CD4-positive, alpha-beta T cell treated with Interleukin-10 for 1 hour (primary cell): ENCODE measurements at places on chromosomes 11 and 22.

DNA sequence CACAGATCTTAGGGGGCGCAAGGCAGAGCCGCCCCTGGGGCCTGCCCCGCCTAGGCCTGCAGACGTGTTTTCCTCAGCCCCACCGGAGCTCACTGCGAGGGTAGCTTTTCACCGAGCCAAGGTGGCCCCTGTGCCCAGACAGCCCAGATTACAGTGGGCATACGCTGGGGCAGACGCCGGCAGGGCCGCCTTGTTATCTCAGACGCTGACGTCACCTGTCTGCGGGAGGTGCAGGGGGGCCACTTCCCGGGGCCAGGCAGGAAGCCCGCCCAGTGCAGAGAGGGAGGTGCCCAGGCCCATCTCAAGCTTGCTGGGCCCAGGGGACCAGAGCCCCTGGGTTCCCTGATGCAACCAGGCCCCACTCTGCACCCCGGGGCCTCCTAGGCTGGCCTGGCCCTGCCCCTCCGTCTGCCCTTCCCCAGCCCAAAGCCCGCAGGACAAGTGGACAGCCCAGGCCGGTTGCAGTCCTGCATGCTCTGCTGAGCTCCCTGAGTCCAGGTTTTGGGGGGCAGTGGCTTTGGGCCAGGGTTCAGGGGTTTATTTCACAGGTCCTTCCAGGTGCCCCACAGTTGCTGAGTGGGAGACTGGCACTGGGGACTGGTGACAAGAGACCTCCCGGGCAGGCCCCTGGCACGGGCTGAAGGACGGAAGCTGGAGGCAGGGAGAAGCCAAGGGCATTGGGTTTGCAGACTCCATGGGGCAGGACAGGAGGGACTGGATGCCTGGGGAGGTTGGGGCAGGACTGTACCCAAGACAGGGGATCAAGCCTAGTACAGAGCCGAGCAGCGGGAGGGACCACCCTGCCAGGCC lies 38.6 kb downstream of the IGF2 start:
- DNase-seq: no peak

DNA sequence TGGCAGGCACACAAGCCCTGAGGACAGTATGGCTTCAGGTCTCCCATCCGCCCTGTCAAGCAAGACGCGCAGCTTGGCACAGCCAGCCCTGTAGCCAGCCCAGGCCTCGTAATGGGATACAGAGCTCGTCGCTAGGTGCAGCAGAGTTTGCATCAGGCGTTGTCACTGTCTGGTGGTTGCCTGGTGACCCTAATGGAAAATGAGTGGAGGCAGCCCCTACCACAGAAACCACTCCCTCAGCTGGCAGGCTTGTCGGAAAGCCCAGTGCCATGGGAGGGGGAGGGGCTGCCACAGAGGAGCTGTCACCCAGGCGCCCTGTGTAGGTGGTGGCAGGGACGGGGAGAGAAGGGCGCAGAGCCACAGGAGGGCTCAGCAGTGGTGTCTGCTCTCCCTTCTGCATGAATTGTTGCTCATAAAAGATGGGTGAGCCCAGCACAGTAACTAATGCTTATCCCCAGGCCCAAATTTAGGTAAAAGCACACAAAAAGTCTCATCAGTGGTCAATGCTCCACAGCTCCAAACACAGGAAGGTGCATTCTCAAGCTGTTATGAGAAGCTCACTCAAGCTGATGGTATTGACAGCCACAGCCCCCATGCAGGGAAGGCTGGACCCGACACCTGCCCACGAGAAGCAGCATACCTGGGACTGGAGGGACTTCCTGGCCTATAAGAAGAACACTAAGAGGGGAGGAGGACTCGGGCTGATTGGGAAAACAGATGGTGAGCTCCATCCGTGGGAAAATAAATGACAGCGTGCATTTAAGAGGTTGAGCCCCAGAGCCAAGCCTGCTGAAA lies 164.6 kb downstream of the ETS1 start:
- peak; percentile 91 for DNase-seq

DNA sequence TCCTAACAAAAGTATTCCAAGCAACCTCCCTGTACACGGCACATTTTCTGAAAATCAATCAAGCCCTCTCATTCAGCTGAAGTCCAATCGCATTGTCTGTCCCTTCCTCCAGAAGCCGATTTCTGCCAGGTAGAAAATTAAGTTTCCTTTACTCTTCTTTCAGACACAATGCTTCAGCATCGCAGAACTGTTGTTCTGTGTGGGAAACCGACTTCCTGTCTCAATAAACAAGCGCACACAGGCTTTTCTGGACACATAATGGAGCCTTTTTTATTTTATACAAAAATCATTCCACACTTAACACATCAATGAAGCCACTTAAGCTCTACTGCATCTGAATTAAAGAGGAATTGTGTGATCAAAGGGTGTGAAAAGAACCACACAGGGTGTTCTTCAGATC lies 75.6 kb downstream of the BLID start:
- no peak for DNase-seq

GRCh38 chr11:19253153-19253745 lies 12.5 kb upstream of the E2F8 start:
- DNase-seq: no peak

- no peak for DNase-seq
Observed at GRCh38 chr11:61416941-61417340, 12.8 kb downstream of the CPSF7 start.

DNA sequence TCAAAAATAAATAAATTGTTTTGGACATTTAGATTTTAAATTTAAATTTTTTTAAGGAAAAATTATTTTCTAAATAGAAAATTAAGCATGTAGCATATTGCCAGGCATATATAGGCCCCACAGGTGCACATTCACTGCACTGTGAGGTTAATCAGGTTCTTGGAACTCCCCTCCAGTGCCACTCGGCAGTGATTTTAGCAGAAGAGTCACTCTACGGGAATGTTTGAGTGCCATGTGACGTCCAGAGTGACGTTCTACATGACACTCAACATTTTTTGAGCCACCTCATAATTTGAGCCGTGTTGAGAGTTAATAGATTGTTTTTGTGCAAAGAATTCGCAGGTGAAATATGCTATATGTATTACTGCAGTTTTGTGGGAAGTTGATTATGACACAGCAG lies 77.4 kb downstream of the SWAP70 start:
- no peak for DNase-seq

GRCh38 chr22:48546653-48547424 lies 1280.8 kb downstream of the BRD1 start:
- no peak for DNase-seq

DNA sequence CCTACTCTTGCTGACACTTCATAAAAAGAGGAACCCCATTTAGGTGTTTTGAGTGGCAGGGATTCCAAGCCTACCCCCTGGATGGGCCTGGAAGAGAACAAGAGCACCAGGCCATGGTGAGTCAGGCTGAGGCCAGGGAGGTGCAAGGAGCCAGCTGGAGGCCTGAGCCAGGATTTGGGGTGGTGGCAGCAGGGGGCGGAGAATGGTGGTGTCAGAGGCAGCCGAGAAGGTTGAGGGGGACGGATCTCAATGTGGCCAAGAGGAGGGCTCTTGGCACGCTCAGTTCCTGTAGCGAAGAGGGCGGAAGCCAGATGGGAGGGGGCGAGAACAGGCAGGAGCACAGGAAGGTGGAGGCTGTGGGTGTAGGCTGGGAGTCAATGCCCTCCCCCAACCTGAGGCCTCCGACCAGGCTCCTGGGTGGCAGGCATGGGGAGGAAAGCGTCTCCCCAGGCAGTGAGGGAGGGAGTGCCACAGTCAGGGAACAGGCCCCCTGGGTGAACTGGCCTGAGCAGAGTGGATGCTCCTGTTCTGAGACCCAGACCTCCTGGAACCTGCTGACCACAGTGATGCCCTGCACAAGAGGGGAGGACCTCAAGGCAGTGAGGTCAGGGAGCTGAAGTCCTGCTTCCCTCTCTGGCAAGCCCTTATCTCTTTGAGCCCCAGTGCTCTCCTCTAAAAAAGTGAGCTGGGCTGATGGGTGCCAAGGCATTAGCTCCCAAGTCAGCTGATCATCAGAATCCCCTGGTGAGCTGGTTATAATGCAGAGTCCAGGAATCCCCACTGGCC lies 13.9 kb downstream of the RTN4RL2 start:
- DNase-seq: no peak

- no peak for DNase-seq
Observed at GRCh38 chr22:39953101-39953500, 7.1 kb upstream of the TMA7B start.

DNA sequence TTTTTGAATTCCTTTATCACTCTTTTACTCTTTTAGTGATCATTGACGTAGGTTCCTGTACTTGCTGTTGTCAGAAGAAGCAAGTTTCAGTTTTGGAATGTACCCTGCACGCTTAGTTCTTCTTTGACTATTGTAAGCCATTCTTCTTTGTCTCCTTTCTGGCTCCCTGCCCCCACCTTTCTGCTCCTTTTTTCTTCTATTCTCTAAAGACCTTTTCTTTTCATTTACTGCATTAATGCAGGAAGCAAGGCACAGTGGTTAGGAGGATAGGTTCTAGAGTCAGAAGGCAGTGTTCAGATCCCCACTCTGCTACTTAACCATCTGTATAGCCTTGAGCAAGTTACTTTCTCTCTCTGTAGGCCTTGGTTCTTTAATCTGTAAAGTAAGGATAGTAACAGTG lies 33.7 kb upstream of the RAG2 start:
- no peak for DNase-seq

- DNase-seq: peak; percentile 51
Observed at GRCh38 chr11:87421422-87421821, 383.7 kb downstream of the TMEM135 start.

DNA sequence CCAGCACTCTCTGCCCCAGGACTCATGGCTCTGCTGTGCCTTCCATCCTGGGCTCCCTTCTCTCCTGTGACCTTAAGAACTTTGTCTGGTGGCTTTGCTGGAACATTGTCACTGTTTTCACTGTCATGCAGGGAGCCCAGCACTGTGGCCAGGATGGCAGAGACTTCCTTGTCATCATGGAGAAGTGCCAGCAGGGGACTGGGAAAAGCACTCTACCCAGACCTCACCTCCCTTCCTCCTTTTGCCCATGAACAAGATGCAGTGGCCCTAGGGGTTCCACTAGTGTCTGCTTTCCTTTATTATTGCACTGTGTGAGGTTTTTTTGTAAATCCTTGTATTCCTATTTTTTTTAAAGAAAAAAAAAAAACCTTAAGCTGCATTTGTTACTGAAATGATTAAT lies 2.9 kb upstream of the TTC36 start:
- DNase-seq: no peak

GRCh38 chr11:129453293-129453721 lies 77.7 kb downstream of the BARX2 start:
- DNase-seq: no peak

- no peak for DNase-seq
Observed at GRCh38 chr22:29393019-29393608, 4.7 kb upstream of the AP1B1 start.

- no peak for DNase-seq
Observed at GRCh38 chr11:107272561-107272960, 185.1 kb downstream of the CWF19L2 start.

DNA sequence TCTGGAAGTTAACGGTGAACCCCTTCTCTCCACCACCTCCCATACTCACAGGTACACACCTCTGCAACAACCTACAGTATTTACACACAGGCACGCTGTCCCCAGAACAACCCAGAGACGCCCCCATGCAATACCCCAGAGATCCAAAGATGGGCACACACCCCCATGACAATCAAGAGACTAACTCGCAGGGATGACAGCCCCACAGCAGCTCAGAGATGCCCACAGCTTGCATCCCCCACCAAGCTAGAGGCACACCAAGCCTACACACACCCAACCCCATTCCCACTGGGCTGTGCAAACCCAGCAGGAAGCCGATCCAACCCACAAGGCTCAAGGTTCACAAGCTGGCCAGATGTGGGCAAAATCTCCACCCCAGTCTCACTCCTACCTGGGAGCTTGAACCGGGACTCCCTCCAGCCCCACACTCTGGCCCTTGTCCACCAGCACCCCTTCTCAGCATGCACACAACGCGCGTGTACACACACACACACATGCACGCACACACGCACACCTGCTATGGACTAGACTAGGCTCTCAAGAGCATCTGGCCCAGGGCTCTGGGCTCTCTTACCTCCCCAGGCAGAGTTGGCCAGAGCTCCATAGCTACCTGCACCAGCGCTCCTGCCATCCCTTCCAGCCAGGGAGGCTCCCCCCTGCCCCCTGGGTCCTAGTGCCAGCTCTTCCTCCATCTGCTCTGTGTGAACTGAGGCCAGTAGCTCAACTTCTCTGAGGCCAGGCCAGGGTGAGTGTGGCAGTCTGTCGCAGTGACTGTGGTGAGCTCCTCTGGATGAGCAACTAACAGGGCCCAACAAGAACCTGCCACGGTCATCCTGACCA lies 11.5 kb downstream of the STARD10 start:
- DNase-seq: no peak

DNA sequence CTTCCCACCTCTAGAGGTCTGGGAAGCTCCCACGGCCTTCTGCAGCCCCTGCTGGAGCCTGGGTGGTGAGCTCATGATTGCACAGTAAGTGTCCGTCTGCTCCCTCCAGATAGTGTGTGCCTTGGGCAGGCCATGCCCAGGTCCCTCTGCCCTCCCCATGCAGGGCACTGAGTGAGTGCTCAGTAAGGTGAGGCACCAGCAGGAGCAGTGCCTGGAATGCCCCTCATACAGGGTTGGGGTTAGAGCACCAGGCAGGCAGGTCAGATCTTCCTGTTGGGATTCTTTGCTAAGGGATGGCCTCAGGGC lies 50.3 kb downstream of the NAT10 start:
- no peak for DNase-seq

DNA sequence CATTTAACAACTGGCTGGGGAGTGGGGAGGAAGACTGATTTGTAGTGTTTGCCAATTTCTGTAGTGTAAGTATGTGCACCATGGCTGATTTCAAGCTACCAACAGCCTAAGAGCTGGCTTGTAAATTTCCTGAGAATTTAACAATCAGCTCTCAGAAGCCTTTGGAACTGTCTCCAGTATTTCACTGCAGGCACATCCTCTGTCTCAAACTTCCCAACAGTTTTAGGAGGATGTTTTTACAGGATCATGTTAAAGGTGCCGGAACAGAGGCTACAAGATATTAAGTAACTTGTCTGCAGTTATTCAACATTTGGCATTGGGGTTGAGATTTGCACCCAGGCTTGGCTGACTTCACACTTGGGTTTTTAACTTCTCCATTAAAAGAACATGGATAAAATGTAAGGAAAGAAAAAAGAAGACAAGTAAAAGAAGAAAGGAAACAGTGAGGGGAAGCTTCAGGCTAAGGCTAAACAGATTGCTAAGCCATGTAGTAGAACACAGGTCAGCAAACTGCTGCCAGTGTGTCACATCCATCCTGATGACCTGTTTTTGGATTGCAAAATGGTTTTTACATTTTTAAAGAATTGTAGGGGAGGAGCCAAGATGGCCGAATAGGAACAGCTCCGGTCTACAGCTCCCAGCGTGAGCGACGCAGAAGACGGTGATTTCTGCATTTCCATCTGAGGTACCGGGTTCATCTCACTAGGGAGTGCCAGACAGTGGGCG lies 204.8 kb upstream of the SESN3 start:
- DNase-seq: no peak

- peak; percentile 57 for DNase-seq
Observed at GRCh38 chr11:68825571-68825970, 16.1 kb downstream of the CPT1A start.

DNA sequence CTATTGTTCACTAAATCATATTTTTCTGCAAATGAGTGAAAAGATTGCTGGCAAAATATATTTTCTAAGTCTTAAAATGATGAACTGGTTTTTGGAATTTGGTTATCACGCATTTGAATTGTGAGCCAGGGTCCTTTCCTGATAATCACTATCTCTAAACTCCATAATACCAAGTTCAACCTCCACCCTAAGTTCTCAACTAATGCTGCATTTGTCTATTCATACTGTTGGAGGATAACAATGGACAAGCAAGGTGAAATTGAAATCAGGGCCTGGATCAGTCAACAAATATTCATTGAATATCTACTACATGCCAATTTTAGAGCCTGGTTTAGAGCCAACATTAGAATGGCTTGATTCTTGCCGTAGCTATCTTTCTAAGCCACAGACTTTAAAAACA lies 4.7 kb upstream of the PCF11 start:
- DNase-seq: no peak

GRCh38 chr11:59142530-59143507 lies at the start of gene FAM111A:
Gene FAM111A (plus strand): TSS chr11:59142856. CDS start chr11:59148873, 6,017 bp downstream.
- peak; percentile 90 for DNase-seq
